ENCODE measurements at places on chromosomes 13 and 19. TPM values are rescaled to one million over a fixed set of nuclear protein-coding genes. Genes with fewer than 3 reads are reported as not detected.

- DNase-seq: no peak
Measured at GRCh38 chr19:17797424-17798201, 2.7 kb downstream of the B3GNT3 start.

DNA sequence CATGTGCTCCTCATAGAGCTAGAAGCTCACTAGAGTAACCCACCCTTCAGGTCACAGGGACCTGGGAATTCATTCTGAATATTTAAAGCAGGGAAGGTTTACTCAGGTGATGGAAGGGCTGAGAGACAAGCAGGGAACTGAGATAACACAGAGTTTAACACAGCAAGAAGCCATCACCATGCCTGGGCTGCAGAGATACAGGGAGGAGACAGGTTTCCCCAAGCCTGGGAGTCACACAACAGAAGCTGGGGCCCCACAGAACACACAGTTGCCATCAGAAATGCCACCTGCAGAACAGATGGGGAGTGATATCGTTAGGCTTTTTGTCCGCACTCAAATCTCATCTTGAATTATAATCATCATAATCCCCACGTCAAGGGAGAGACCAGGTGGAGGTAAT, 7.9 kb upstream of the CYSLTR2 start:
- no peak for DNase-seq

The GSX1 gene
- not detected for polyA plus RNA-seq

The RNF126 gene
- polyA plus RNA-seq: 18.8 TPM

DNA sequence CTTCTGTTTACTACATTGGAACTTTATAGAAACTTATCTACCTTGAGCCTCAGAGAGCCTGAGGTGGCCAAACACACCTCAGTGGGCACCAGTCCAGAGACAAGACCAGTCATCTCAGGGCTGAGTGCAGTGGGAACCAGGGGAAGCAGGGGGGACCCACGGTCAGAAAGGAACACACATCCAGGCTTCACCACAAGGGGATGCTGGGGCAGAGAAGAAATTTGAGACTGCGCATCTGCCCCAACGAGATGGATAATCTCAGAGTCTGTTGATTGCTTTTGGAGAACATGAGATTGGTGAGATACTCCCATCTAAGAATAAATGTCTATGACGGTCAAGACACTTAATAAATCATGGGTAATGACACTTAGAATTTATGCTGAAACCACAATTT, 98.7 kb downstream of the DOCK9 start:
- DNase-seq: no peak

The CASP14 gene
- polyA plus RNA-seq: not detected

The LILRA1 gene
- 0.61 TPM for polyA plus RNA-seq

DNA sequence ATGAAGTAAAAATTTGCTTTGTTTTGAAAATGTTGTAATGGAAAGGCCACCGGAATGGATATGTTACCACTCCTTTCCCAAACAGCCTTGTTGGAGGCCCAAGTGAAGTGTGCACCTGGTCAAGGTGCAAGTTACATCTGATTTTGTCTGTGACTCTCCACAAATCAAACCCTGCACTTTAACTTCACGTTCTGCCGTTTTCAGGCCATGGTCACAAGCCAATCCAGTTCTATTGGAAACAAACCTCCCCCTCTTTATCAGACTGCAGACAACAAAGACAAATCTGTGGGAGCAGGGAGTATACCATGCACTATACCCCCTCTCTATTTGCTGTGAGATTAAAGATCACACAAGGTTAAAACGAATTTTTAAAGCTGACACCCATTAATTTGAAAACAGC, 155.6 kb upstream of the RFC3 start:
- no peak for DNase-seq

DNA sequence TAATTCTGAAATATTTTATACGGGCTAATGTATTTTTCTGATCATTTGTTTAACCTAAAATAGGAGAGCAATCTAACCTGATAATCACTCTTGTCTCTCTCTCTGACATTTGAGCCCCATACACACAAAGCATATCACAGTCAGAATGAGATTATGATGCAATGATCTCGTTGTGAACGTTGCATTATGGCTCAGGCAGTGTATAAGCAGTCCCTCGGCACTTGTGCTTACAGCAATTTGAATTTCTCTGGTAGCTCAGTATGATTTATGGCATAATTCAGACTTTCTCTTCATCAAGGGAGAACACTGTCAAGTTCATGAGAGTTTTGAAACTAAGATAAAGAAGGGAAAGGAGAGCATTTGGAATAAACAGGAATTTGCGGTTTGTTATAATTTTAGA, 256.1 kb downstream of the DACH1 start:
- no peak for DNase-seq

DNA sequence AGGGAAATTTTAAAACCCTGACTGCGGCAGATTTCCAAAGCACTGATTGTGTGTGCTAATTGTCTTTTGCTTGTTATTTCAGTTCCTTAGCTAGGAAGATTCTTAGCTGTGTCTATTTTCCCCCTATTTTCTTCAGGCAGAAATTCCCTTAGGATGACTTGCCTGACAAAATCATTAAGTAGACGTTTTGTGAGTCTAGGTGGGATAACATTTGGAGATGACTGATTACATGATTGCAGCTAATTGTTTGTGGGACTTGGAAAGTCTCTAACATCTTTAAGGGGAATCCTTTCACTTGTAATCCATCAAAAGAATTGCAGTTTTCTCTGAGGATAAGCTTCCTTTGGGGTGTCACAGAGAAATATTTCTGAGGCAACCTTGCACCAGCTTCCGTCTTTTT, 228.0 kb downstream of the OXGR1 start:
- no peak for DNase-seq

- DNase-seq: peak; percentile 38
Measured at GRCh38 chr19:10891405-10892086, 20.2 kb downstream of the CARM1 start.
